ENCODE measurements at places on chromosomes 5 and 9.
A peak's percentile ranks its signal among the peaks of the same experiment; 100 is the strongest.

DNA sequence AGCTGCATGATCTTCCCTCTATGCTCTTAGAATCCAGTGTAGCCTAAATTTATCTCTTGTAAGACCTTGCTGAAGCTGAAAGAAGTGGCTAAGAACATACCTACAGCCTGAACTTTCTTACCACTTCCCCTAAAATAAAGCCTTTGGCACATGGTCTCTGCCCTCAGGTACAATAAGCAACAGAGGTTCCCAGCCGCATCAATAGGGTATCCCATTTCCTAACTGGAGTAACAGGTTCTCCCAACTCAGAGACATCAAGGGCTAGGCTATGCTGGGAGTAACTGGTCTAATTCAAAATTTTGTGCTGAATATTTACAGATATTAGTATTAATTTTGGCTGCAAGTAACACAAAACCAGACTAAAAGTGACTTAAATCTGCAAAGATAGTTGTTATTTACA, 335.8 kb upstream of the TRPC7 start:
- DNase-seq = no peak

GRCh38 chr9:126472198-126472947, 141.4 kb upstream of the LMX1B start:
- DNase-seq = no peak

DNA sequence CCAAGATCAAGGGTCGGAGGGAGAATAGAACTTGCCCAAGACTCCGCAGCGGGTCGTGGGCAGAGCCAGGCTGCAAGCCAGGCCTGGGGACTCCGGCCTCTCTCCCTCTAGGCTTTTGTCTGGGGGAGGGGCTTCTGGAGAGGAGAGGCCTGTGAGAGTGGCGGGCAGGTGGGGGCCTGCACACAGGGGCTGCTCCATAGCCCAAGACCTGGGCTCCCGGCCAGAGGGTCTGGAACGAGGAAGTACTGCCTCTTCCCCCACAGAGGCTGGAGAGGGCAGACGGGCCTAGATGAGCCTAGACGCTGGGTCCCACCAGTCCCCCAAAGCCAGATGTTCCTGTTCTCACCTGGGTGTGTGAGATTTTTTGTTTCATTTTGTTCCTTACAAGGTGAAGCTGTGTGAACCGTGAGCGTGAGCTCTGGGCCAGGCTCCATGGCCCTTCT, 5.2 kb upstream of the ST6GALNAC6 start:
- no peak for DNase-seq

DNA sequence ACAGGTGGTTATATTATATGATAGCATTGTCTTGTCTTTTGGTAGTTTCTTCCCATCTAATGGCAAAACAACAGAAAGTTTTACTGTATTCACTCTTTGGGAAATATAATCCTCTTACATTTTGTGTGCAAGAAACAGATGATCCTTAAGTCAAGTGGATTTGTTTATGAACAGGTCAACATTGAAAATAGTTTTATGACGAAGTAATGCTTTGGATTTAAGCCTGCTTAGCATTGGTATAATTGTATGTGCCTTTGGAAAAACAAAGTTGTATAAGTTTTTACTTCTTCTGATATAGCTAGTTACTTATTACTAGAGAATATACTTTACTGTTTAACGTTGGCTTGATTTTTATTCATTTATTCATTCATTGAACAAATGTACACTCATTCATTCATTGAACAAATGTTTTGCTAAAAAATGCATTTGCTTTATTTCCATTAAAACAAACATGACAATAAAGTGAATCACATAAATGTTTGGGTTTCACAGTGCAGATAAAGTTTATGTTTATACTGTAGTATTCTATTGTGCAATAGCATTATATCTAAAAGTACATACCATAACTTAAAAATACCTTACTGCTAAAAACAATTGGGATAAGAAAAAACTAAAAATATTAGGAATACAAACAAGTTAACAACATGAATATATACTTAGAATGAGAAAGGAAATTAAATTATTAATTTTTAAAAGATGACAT, 12.3 kb downstream of the SGCD start:
- DNase-seq = no peak

GRCh38 chr5:157387683-157388093, 72.3 kb upstream of the NIPAL4 start:
- peak; percentile 91 for DNase-seq

DNA sequence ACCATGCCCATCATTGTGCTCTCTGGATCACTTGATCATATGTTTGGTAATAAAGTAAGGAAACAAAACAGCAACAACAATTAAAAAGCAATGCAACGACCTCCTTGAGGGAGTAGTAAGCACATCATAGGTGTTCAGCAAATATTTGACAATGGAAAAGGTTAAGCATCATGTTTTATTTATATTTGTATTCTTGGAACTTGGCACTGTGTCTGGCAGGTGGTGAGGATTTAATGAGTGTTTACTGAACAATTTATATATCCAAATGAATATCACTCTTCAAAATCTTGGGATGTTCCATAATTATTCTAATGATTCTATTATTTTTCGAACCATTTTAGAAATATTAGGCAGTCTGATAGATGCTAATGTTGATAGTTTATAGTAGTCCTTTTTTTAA, 6.2 kb downstream of the PIP5K1B start:
- no peak for DNase-seq

DNA sequence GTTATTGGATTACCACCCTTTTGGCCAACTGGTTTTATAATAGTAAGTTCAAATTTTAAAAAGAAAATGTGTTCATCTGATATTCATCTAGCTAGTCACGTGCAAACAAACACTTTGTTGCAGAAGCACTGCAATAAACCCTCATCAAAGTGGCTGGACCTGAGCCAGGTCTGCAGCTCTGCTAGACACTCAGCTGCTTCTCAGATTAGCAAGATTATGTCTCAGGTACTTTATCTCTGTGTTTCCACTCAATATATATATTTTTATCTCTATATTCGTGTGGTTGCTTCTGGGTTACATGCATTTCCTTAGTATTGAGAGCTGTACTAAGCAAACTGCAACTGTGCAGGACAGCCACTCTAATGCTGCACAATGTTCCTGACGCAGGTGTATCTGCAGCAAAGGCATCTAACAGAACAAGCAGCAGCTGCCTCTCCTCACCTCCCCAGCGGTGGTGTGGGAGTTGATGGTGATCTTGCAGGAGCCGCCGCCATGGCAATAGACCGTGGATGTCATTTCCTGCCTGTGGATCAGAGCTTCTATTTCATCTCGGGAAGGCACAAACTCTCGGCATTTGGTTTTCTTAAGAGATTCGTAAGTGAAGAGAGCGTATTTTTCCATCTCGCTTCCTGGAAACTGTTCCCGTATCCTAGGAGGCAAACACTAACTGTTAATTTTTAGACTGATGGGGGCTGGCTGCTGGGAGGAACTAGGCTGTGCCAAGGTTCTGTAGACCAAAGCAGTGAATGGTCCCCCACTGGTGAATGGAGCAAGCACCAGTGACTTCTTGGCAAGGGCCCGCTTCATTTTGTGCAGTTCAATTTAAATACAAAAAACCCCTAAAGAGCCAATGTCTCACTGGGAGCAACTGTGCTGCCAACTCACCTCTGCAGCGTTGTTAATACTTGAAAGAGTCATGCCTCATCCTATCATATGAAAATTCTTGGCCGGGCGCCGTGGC, 56.7 kb upstream of the RETREG1 start:
- no peak for DNase-seq

GRCh38 chr9:24071091-24071490, 245.1 kb upstream of the ELAVL2 start:
- DNase-seq = no peak

DNA sequence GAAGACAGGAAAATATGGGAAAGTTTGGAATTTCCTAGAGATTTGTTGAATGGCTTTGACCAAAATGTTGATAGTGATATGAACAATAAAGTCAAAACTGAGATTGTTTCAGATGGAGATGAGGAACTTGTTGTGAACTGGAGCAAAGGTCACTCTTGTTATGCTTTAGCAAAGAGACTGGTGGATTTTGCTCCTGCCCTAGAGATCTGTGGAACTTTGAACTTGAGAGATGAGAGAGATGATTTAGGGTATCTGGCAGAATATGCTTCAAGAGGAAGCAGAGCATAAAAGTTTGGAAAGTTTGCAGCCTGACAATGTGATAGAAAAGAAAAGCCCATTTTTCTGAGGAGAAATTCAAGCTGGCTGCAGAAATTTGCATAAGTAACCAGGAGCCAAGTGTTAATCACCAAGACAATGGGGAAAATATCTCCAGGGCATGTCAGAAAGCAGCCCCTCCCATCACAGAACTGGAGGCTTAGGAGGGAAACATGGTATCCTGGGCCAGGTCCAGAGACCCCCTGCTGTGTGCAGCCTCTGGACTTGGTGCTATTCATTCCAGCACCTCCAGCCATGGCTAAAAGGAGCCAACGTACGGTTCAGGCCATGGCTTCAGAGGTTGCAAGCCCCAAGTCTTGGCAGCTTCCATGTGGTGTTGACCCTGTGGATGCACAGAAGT, 114.3 kb upstream of the STARD4 start:
- no peak for DNase-seq

DNA sequence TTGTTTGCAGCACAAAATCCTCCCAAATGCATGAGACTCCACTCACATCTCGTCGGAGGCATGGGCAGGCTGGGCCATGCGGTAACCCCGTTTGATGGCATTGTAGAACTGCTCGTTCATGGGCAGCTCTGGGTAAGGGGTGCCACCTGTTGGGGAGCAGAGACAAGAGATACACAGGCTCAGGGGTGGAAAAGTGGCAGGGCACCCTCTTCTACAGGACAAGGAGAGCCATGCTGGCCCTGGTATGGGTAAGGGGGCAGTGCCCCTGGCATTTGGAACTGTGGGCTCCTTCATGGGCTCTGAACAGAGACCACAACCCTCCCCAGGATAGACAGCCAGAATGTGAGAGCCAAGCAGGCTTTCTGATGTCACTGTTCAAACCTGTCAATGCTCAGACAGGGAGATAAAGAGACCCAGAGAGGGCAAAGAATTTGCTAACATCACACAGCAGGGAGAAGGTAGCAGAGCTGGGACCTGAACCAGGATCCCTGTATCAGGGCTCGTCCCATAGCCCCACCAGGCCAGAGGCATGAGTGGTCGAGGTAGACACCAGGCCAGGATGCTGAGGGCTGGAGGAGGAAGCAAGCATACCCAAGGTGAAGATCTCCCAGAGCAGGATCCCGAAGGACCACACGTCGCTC, 33.2 kb upstream of the CSF1R start:
- DNase-seq = no peak

DNA sequence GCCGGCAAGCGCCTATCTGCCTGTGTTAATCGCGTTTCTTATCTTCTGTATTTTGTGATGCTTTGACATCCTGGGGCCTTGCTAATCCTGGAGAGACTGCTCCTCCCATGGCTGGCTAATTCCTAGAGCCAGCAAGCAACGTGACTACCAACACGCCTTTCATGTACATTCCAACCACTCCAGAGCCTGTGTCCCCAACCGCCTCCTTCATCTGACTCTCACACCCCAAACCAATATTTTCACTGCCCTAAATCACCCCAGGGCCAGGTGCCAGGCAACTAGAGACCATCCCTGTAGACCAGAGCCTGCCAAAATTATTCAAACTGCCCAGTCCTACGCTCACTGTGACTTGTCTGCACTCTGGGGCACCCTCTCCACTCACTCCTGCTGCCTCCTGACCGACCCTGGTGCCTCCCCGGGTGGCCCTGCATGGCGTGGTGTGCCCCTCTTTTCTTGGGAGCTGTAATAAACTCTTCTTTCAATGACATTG, 50.5 kb upstream of the COL5A1 start:
- peak; percentile 86 for DNase-seq

DNA sequence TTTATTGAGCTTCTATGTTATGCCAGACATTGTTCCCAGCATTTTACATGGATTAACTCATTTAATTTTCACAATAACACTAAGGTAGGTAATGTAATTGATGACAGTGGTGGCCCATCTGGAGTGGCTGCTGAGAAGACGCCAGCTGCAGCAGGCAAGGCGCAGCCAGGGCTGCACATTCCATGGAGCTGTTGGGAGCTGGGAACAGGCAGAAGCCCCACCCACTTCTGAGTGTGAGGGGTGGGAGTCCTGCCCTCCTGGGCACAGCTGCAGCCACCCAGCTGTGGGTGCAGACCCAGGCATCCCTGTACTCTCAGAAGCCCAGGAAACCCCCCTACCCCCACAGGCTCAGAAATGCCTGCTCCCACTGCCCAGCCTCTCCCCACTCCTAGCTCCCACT, 183.3 kb downstream of the DEPDC1B start:
- DNase-seq = no peak

GRCh38 chr9:94895668-94896067, 169.2 kb downstream of the AOPEP start:
- no peak for DNase-seq
